Foreskin fibroblast (primary cell): ENCODE measurements at places on chromosomes 2 and 18.
A peak's percentile ranks its signal among the peaks of the same experiment; 100 is the strongest.

GRCh38 chr18:74284191-74284979, 7.4 kb downstream of the CYB5A start:
- DNase-seq = no peak

- no peak for DNase-seq
Measured at GRCh38 chr2:212929116-212929515, 222.3 kb downstream of the IKZF2 start.

- DNase-seq = no peak
Measured at GRCh38 chr2:105546628-105546974, 147.8 kb upstream of the FHL2 start.

- peak; percentile 79 for DNase-seq
Measured at GRCh38 chr2:100365434-100365833, 43.1 kb upstream of the LONRF2 start.

DNA sequence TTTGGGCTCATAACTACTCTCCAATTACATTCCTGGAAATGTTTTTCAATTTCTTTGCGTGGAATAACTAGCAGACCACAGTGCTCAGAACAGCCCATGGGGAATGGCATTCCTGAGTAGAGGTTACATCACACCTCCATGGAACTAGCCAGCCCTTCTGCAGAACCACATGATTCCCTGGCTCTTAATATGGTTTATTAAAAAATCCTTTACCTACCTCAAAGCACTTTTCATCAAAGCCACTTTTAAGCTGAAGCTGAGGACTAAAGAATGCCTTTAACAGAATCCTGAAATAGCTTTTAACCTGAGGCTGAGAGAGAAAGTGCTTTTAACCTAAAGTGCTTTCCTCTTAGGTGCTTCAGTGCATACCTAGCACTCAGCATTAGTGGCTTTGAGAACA, 376.3 kb downstream of the ARHGAP15 start:
- DNase-seq = no peak

- DNase-seq = no peak
Measured at GRCh38 chr2:122706757-122707223, 951.3 kb downstream of the TSN start.
